ENCODE measurements at places on chromosomes 1 and 21.

DNA sequence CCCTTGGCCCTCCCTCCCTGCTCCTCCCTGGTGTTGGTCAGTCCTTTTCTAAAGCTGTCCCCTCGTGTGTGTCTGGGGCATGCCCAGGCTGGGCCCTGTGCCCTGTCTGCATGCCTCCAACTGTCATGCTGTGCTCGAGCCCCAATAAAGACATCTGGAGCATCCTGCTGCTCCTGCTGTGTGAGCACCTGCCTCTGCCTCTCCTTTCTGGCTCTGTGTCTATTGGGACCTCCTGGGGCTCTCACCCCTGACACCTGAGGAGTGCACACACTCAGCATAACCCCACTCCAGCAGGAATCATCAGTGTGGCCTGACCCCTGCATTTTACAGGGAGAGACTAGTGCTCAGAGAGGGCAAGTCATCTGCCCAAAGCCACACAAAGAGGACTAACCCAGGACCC lies 23.7 kb downstream of the KCNC4 start:
- no peak for DNase-seq

DNA sequence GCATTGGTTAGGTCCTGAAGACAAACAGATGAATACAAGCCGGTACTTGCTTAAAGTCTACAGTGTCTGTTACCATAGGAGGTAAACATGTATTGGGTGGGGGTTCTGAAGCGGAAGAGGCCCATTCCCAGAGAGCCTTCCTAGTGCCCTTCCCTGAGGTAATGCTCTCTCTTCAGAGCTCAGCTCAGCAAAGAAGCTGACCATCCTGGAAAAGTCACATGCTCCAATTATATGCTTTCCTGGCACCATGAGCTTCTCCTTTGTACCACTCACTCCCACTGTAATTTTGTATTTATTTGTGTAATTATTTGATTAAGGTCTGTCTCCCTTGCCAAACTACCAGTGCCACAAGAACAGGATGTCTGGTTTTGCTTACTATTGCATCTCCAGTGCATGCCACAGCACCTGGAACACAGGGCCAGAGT lies 42.0 kb downstream of the RAB3B start:
- no peak for DNase-seq

DNA sequence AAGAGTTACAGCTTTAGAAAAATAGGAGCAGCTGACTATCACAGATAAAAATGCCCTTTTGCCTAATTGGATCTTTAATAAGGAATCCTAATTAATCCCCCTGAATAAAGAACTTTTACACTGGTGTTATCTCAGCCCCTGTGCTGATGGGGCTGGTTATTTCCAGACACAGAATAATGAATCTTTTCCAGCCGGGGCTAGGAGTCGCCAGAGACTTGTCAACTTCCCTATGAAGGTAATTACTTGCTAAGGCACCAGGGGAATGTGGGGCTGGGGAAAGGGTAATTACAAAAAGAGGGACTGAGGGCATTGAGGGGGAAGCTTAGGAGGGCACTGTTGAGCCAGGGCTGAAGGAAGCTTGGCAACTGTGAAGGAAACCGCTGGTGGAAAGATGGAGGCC lies 34.5 kb downstream of the HMGB4 start:
- DNase-seq, result no peak

GRCh38 chr1:114338191-114338890 lies 172.7 kb downstream of the TRIM33 start:
- DNase-seq, result no peak

DNA sequence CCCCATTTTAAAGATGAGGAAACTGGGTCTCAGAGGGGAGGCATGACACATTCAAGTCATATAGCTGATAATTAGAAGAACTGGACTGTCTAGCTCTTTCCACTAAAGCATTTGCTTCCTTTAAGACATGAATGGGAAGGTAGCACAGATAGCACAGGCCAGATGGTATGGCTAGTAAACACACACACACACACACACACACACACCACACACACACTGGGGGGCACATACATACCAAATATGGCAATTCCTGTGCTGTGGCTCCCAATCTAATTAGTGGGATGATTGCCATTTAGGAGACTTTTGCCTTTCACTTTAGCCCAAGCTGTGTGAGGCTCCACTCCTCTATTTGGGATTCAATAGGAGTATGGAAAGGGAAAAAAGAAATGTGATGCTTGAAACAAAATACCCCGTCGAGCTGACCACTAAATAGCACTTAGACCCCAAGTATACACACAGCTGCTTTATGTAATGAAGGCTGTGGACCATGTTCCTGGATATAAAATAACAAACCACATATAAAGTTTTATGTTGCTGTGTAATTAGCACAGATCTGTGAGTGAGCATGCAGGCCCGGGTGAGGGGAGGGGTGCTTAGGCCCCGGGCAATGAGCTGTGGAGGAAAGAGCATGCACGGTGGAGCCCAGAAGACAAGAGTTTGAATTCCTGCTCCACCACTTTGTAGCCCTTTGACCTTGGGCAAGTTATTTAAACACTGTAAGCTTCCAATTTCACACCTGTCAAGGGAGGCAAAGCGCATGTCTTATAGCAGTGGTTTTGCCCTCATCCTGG lies 6.8 kb upstream of the TRABD2B start:
- DNase-seq, result no peak

- DNase-seq, result no peak
Measured at GRCh38 chr1:219834314-219834917, 93.9 kb downstream of the SLC30A10 start.

DNA sequence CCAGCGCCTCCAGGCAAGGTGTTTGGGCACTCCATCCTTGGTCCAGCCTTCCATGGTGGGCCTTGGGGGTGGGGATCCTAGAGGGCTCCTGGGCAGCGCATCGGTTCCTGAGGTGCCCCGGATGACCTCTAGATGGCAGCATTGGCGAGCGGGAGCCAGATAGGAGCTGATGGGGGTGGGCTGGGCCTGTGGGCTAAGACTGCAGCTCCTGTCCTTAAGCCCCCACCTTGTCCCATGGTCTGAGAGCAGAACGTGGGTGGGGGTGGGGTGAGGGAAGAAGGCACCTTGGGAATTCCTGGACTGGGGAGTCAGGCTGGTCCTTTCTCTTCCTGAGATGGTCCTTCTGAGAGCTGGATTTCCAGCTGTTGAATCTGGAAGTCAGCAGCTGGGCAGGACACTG lies 93.4 kb upstream of the CSF3R start:
- DNase-seq, result peak; percentile 8

GRCh38 chr1:12161662-12162458 lies 4.9 kb upstream of the TNFRSF1B start:
- peak; percentile 61 for DNase-seq

- no peak for DNase-seq
Measured at GRCh38 chr21:45811136-45811535, 167.6 kb downstream of the PCBP3 start.

DNA sequence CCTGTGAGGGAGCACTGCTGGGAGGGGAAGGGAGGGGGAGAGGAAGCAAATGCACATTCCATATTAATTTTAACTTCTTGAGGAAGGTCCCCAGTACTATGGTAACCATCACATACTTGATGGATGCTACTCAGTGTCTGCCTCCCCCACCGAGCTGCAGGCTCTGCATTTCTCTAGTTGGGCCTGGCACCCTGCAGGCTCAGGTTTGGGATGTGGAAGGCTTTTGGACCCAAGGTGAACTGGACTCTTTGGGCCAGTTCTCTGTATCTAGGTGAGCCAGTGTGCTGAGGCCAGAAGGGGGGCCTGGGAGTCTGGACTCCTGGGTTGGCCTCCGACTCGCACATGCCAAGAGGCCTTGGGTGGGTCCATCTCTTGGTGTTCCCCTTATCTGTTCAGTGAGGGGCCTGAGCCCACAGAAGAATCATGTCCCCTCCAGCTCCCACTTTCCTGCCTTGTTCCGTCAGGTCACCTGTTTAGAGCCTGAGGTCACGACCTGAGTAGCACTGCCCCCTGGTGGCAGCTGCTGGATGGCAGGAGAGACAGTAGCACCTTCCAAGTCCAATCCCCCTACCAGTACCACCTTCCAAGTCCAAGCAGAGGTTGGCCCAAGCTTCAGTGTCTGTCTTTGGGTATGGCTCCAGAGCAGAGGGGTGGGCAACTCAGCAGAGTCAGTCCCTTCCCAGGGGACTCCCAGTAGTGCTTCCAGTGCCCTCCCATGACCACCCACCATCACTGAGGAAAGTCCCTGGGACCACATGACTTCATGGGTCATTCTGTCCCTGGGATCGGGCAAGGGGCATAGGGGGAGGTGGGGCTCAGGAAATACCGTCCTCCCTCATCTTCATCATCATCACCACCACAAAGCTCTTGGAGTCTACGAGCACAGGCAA lies 241.8 kb downstream of the TRABD2B start:
- DNase-seq, result peak; percentile 8

DNA sequence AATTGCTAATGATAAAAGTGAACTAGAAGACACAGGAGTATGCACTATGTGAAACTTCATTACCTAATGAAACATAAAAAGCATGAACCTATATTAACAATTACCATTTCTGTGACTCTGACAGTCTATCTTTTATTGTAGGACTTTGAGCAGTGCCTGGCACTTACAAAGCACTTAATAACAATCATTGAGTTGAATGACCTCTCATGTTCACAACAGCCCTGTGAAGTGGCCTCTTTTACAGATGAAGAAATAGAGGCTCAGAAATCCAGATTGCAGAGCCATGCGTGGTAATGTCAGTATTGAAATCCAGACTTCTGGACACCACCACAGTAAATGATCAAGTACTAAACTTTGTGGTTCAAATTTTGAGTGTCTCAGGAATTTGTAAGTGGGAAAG lies 326.4 kb downstream of the NTNG1 start:
- no peak for DNase-seq

DNA sequence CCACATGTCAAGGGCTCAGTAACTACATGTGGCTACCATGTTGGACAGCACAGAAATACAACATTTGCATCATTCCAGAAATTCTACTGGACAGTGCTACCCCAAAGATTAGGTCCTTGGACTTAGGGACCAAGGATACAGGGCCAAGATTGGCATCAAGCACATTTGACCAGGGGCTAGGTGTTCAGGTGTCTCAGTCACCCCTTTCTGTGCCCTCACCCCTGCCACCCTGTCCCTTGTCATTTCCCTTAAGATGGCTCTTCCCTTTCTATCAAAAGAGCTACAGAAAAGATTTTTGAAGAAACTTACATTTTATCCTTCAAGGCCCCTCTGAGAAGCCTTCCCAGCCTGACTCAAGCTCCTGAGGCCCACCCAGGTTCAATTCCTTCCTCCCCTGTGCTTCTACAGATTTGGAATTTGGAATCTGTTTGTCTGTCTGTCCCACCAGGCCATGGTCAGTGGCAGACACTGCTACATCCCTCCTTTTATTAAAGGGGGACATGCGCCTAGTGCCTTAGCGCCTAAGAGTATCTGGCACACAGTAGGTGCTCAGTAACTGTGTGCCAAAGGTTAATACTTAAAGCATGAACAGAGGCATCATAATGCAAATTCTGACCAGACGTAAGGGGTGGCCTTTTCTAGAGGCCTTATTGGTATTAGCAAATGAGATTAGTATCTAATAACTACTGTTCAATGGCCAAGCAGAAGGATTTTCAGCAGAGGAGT lies 21.4 kb downstream of the CSF1 start:
- no peak for DNase-seq

- DNase-seq, result no peak
Measured at GRCh38 chr1:199151634-199152425, 513.0 kb downstream of the PTPRC start.

GRCh38 chr21:16007943-16008342 lies 278.2 kb downstream of the USP25 start:
- no peak for DNase-seq

DNA sequence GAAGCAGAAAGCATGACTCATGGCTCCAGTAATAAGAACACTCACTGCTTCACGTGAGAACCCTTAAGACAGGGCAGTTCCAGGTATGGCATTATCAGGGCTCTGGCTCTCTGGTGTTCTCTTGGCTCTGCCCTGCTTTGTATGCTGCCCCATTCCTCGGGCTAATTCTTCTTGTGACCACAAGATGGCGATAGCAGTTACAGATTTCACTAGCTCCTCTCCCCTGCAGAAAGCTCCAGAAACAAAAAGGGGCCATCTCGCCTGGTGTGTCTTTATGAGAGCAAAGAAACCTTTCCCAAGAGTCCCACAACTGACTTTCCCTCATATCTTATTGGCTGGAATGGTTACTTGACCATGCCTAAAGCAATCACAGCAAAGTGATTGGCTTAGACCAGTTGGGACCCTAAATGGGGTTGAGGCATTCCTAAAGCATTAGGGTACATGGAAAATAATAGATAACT lies 60.1 kb downstream of the F3 start:
- no peak for DNase-seq

GRCh38 chr1:23543707-23544443 lies 12.8 kb upstream of the E2F2 start:
- DNase-seq, result no peak

DNA sequence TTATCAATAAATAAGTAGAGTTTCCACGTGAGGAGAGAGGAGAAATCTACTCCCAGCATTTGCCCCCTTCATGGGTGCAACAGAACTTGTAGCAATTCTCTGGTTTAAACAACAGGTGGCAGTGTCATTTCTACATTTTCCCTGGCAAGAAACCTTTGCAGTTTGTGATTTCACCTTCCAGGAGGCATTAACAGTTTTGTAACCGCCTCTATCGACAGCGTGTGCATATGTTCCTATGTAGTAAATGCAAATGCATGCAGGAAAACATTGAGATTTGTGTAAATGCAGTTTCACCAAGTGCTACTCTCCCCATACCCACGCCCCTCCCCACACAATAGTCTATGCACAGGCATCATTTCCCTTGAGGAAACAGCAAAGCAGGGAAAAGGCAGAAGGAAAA lies 494.7 kb downstream of the SMYD3 start:
- DNase-seq, result no peak

Measured in activated CD4-positive, CD25-positive, alpha-beta regulatory T cell (primary cell).